Spleen (tissue), 13 donors: ENCODE measurements at places on chromosomes 11 and 22. TPM values are rescaled to one million over a fixed set of nuclear protein-coding genes. Genes with fewer than 3 reads are reported as not detected.

Gene YPEL1
- 14.0 TPM for total RNA-seq

Gene MTNR1B
- total RNA-seq = not detected

Gene STK33
- total RNA-seq = 4.3 TPM

Gene EIF4ENIF1
- total RNA-seq = 39.4 TPM

DNA sequence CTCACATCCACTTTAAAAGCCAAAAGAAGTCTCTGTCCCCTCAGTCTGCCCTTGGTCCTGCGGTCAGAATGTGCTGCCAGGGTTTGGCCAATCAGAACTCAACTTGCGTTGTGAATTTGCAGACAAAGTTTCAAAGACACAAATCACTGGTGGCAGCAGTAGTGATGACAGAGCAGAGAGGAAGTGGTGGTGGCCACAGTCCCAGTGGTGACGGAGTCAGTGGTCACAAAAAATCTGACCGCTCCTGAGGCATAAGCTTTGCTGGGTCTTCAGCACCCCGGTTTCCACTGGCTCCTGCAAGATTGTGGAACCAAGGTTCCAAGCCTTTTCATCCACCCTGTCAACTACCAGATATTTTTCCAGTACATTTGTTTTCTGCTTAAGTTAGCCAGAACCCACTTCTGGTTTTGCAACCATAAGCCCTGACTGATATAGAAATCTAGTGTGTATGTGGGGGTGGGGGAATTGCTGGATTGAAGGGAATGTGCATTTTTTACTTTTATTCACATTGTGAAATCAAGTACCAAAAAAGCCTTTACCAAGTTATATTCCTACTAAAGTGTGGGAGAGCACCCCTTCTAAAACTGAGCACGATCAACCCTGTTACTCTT, 112.3 kb downstream of the TMPRSS5 start:
- no peak for DNase-seq

Gene SVIP
- total RNA-seq = 16.8 TPM
